ENCODE measurements at places on chromosomes 11 and 22. TPM values are rescaled to one million over a fixed set of nuclear protein-coding genes. Genes with fewer than 3 reads are reported as not detected.
A peak's percentile ranks its signal among the peaks of the same experiment; 100 is the strongest.

DNA sequence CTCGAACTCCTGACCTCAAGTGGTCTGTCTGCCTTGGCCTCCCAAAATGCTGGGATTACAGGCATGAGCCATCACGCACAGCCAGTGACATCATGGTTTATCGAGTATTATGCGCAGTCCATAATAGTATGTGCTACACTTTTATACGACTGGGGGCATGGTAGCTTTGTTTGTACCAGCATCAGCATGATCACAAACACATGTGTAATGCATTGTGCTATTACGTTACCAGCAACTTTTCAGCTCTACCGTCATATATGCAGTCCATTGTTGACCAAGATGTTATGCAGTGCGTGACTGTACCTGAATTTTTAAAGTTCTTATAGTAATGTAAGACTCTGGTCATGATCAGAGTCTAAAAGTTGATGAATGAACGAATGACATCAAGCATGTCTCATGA lies 67.9 kb downstream of the ZC3H12C start:
- no peak for DNase-seq

Gene RBFOX2
- 77.5 TPM for total RNA-seq

GRCh38 chr22:38298312-38299005 lies 18.8 kb downstream of the CSNK1E start:
- no peak for DNase-seq

GRCh38 chr22:23062616-23063538 lies 7.4 kb upstream of the GNAZ start:
- no peak for DNase-seq

GRCh38 chr22:46534901-46535630 lies 2.4 kb downstream of the CELSR1 start:
- DNase-seq = no peak

Gene MMP12
- not detected for total RNA-seq

Gene MMP8
- total RNA-seq = not detected

Gene DRICH1
- total RNA-seq = not detected

GRCh38 chr11:46984548-46984947 lies 48.0 kb downstream of the CSTPP1 start:
- no peak for DNase-seq

DNA sequence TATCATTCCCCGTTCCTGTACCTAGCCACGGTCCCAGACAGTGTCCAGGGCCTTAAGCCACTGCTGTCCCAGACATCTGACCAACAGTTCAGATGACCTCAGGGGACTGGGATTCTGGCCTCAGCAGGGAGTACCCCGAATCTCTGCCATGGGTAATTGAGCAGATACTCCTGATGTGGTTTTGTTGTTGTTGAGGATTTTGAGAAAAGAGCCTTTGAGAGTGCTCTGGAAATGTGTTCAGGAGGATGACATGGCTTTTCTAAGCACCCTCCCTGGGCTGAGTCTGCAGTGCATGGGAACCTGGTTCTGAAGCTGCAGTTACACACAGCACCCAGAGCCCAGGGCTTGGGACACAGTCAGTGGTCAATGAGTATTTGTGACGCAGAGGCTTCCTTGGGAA lies 30.4 kb downstream of the ADAMTS15 start:
- DNase-seq = no peak

- no peak for DNase-seq
Observed at GRCh38 chr11:13687271-13687670, 18.8 kb downstream of the FAR1 start.

DNA sequence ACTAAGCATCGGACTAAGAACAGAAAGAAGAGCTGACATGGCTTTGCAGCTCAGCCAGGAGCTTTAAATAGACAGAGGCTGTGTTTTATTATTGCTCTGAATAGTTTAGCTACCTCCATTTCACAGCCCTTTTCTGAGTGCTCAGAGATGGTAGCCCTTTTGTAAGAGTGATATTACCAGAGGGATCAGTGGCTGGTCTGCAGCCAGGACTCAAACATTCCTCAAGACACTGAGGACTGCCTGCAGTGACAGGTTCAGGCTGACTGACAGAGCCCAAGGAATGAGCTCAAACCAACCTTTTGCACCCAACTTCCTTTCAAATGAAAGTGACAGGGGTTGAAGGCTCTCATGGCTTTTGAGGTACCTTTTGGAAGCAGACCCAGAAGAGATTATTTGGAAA lies 189.0 kb downstream of the DDX10 start:
- DNase-seq = no peak

- peak; percentile 62 for DNase-seq
Observed at GRCh38 chr22:19717181-19717580, 2.9 kb downstream of the SEPTIN5 start.

- no peak for DNase-seq
Observed at GRCh38 chr11:128830290-128831173, 36.6 kb downstream of the KCNJ1 start.

GRCh38 chr22:39475337-39475736 lies 18.5 kb downstream of the MGAT3 start:
- no peak for DNase-seq

DNA sequence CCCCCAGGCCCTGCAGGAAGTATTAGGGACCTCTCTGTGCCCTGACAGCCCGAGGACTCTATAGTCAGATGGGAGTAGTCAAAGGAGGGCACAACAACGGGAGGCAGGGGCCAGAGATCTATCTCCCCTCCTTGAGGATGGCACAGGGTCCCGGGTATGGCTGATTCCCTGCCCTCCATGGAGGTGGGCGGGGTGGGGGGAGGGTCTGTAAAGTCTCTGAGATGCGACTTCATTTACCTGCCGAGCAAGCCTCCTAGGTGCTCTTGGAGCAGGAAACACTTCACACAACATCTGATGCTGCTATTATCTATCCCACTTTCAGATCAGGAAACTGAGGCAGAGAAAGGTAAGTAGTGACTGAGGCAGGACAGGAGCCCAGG lies 769 bp upstream of the CDC42EP1 start:
- no peak for DNase-seq

DNA sequence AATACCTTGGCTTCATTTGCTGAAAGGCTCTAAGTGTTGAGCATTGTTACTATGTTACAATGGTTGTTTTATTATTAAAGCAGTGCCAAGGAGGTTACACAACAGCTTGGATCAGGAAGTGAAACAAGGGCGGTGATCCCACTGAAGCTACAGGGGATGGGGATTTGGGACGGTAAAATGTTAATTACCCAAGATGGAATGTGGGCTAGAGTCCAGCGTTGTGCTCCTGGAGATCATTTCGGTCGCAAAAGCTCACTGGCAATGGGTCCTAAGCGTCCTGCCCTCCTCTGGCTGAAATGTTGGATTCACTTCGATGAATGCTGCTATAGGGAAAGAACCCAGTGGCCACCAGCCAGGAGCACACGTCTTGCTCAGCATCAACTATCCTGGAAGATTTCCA lies 48.3 kb downstream of the FAM83F start:
- peak; percentile 45 for DNase-seq

- no peak for DNase-seq
Observed at GRCh38 chr11:24264868-24265267, 232.0 kb upstream of the LUZP2 start.

Gene PLAAT2
- total RNA-seq = 3.8 TPM

GRCh38 chr11:1728301-1728700 lies 22.1 kb downstream of the IFITM10 start:
- no peak for DNase-seq

GRCh38 chr11:113644605-113645004 lies 61.5 kb downstream of the TMPRSS5 start:
- DNase-seq = no peak

- no peak for DNase-seq
Observed at GRCh38 chr11:31847761-31848160, 36.6 kb upstream of the PAX6 start.

DNA sequence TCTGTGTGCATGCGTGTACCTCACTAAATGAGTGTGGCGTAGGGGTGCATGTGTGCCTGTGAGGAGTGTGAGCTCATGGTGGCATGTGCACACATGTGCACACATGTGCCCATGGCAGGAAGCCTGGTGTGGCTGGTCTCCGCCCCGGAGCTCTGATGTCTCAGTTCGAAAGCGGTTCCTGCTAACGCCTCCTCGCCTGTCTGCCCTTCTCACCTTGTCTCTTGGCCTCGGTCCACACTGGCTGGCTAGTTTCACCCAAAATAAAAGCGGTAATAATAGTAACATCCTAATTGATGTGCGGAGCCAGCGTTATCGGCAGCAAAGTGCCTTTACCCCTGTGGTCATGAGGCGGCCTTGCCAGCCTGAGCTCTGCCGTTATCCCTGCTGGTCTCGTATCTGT lies 1190.4 kb downstream of the BRD1 start:
- DNase-seq = no peak

GRCh38 chr11:39190751-39191150 lies 2268.7 kb downstream of the LRRC4C start:
- DNase-seq = no peak

DNA sequence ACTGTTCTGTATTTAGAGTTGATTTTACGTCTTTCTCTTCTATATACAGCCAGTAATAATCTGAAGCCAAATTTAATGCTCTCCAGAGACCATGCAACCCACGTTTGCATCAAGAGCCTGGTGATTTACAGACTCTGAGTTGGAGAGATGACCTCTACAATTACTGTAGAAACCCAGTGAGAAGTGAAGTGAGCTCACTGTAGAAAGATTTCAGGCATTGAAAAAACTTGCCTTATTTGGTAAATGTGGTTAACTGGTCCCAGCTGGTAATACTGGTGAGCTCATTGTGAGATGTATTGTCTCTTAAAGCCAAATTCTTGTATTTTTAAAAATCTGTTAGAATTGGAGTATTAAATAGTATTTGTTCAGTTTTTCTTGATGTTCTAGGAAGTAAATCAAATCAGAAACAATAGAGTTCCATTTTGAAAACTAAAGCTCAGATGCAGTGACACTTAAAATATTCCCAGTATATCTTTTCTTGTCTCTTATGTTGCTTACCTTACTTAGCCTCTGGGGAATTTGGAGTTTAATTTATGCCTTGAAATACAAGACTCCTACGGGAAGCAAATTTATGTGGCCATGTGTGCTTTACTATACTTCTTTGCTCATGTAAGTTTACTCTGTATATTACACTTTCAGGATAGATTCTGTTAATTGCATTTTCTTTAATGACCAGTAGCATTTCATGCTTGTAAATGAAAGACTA lies 189.9 kb downstream of the ARHGAP42 start:
- DNase-seq = no peak

GRCh38 chr22:38411016-38411415 lies 44.0 kb downstream of the KCNJ4 start:
- no peak for DNase-seq

- no peak for DNase-seq
Observed at GRCh38 chr11:62108017-62108750, 15.6 kb upstream of the INCENP start.

GRCh38 chr11:44407211-44407996 lies 97.5 kb upstream of the ALX4 start:
- DNase-seq = peak; percentile 69

Gene UBQLNL
- total RNA-seq = not detected

Gene OR51E2
- not detected for total RNA-seq

GRCh38 chr11:933142-933851 lies 7.6 kb downstream of the AP2A2 start:
- DNase-seq = no peak

- DNase-seq = no peak
Observed at GRCh38 chr11:8760896-8761295, 78.3 kb downstream of the RPL27A start.

- DNase-seq = no peak
Observed at GRCh38 chr11:117735350-117735977, 61.6 kb downstream of the DSCAML1 start.

Gene MLC1
- total RNA-seq = not detected

Gene NEU3
- total RNA-seq = 5.8 TPM

GRCh38 chr22:49257551-49257961 lies 570.1 kb downstream of the BRD1 start:
- DNase-seq = no peak

Gene AMOTL1
- total RNA-seq = 51.7 TPM

- DNase-seq = no peak
Observed at GRCh38 chr22:43706571-43707328, 105.4 kb downstream of the EFCAB6 start.

DNA sequence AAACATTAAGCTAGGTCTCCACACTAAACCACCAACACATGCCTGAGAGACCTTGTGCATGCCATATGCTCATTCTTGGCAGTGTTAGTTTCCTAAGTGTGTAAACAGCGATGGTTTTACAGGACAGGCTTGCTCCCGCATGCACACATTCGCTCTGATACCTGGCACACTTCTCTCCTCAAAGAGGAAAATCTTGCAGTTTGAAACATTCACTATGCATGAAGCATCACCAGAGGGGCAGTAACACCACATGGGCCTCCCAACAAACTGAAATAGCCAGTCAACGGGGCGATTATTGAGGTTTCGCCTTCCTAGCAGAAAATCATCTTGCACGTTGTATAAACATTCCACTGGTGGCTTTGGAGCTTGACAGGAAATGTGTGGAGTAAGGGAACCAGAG lies 52.6 kb downstream of the ABTB2 start:
- no peak for DNase-seq
